ENCODE measurements at places on chromosomes 6 and 20.

GRCh38 chr6:22766979-22767378 lies 197.6 kb downstream of the HDGFL1 start:
- no peak for DNase-seq

- DNase-seq: no peak
Observed at GRCh38 chr6:81026041-81026553, 726.4 kb downstream of the TENT5A start.

DNA sequence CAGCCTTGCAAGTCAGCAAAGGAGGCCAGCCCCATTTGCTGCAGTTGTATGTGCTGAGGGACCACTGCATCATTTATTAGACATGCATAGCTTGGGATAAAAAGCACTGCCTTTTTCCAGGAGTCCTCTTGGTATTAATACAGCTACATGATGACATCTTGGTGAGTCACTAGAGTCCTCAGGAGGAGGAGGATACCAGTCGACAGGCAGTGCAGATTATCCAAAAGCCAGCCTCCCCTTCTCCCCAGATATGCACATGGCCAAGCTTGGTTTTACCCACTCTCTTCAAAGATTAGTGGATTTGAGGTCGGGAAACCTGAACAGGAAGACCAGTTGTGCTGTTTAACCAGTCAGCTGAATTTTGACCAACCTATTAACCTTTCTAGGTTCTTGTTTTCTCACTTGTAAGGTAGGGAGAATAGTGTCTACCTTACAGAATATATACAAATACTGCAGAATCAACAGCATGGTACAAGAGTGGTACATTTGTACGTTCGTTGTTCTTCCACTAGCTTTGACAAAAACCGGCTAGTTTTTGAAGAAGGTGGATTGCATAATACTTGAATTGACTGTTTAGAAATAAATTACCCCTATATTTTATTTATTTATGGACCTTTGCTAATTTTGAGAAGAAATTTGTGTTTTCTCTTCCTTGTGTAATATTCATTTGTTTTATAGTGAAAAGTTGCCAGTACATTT lies 31.9 kb downstream of the VAPB start:
- no peak for DNase-seq

DNA sequence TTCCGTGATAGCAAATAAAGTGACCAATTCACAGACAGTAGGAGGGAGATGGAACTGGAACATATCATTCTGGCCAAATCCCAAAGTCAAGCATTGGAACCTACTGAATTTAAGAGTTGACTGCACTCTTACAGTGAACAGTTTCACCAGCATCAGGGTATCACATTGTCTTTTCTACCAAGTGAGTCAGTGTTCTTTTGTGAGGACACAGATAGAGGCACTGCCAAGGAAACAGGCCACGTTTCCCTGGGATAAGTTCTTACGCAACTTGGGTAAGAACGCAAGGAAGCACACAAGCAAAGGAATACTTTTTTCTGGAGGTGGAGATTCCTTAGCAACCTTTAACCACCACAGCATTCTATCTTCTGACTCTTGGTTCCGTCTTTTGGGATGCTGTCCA lies 28.6 kb upstream of the ENPP5 start:
- DNase-seq: no peak

DNA sequence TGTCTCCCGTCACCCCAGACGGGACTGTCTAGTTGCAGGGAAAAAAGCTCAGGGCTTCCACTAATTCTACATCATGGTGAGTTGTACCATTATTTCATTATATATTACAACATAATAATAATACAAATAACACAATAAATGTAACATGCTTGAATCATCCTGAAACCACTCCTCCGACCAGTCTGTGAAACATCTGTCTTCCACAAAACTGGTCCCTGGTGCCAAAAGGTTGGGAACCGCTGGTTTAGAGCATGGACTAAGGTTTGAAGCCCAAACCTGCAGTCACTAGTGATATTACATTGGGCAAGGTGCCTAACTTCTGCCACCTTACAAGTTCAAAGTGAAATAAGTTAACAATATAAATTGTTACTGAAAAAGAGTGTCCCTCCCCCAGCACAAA lies 175.7 kb downstream of the PDE10A start:
- DNase-seq: no peak

DNA sequence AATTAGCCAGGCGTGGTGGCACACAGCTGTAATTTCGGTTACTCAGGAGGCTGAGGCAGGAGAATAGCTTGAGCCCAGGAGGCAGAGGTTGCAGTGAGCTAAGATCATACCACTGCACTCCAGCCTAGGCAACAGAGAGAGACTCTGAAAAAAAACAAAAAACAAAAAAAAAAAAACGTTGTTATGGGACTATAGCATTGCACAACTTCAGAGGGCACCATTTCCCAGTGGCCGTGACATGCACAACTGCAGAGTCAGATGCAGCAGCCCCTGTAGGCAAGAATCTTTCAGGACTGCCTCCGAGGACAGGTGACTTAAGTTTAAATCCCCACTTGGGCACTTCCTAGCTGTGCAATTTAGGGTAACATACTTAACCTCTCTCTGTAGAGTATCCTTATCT lies 64.0 kb downstream of the ZNF217 start:
- no peak for DNase-seq

- no peak for DNase-seq
Observed at GRCh38 chr6:25548451-25548850, 103.6 kb upstream of the SCGN start.

GRCh38 chr20:57748601-57749130 lies 38.9 kb upstream of the PMEPA1 start:
- peak; percentile 76 for DNase-seq

GRCh38 chr6:167410462-167410861 lies 85.6 kb downstream of the TTLL2 start:
- DNase-seq: no peak

GRCh38 chr6:90467546-90467945 lies 119.3 kb downstream of the MAP3K7 start:
- no peak for DNase-seq

- DNase-seq: no peak
Observed at GRCh38 chr6:160457823-160458222, 109.6 kb downstream of the SLC22A3 start.

DNA sequence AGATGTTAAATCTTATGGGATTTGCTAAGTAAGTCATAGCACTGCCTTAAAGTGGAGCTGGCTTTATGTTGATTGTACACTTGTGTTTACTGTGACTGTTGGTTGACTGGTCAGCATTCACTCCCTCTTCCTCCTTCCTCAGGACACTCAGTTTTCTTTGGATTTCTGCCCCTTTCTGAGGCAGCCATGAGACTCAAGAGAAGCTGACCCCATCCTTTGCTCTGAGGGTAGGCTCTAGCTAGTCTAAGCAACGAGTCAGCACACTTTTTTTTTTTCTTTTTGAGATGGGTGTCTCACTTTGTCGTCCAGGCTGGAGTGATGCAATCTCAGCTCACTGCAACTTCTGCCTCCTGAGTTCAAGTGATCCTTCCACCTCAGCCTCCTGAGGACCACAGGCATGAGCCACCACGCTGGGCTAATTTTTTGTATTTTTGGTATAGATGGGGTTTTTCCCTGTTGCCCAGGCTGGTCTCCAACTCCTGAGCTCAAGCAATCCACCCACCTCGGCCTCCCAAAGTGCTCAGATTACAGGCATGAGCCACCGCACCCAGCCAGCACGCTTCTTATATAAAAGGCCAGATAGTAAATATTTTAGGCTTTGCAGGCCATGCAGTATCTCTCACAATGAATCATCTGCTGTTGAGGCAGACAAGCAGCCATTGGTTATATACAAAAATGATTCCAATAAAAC lies 191.4 kb downstream of the NFATC2 start:
- DNase-seq: no peak

- no peak for DNase-seq
Observed at GRCh38 chr6:107348224-107348623, 111.1 kb downstream of the PDSS2 start.

- DNase-seq: no peak
Observed at GRCh38 chr6:46757214-46757596, 10.5 kb downstream of the ANKRD66 start.

DNA sequence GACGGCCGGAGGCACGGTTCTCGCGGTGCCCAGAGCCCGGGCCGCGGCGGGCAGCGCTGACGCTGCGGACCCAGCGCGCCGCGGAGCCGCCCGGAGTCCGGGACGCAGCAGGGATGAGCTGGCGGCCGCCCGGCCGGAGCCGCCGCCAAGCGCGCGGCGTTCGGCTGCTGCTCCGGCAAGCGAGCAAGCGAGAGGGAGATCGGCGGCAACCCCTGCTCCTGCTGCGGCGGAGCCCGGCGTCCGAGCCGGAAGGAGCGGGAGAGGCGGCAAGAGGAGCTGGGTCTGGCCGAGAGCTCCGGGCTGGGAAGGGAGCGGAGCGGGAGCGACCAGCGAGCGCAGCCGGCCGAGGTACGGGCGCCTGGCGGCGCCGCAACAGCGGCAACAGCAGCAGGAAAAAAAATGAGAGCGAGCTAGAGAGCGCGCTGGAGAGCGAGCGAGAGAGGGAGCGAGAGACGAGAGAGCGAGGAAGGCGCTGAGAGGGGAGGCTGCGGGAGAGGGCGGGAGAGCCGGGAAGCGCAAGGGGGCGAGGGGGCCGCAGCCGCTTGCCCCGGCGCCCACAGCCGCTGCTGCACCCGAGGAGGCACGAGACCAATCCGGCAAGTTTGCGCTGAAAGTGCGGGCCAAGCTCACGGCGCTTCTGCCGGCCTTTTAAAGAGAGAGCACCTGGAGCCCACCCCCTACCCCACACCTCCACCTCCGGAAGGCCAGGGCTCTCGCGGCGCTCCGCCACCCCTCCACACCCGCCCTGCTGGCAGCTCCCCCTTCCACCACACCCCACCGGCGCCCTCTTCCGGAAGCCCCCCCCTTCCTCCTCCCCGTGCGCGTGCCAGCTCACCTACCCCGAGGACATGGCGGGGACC lies 496 bp downstream of the GRM4 start:
- no peak for DNase-seq

DNA sequence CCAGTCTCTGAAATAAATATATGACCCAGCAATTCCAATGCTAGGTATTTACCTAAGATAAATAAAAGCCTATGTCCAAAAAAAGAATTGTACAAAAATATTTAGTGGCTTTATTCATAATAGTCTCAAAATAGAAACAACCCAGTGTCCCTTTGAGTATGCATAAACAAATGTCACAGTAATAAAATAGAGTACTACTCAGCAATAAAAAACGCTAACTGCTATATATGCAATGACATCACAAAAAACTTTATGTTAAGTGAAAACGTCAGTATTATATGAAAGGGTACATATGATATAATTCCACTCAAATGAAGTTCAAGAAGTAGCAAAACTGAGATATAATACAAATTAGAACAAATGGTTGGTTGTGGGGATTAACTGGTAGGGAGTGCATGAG lies 286.5 kb upstream of the MAN1A1 start:
- no peak for DNase-seq

- no peak for DNase-seq
Observed at GRCh38 chr6:51953246-51953645, 134.2 kb downstream of the PKHD1 start.

- no peak for DNase-seq
Observed at GRCh38 chr20:17936761-17937732, 31.5 kb downstream of the SNX5 start.

DNA sequence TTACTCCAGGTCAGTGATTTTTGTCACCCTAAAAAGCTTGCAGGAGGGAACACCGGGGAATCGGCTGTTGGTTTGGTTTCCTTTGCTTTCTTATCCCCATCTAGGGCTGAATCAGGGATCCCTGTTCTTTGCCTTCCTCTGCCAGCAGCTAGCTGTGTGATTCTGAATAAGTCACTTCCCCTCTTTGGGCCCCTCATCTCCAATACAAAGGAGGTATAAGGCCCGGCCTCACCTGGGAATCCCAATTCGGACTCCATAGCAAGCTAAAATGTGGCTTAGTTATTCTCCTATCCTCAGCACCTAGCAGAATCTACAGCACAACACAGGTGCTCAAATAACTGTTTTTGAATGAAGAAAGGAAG lies 18.5 kb upstream of the ARMC12 start:
- DNase-seq: no peak

DNA sequence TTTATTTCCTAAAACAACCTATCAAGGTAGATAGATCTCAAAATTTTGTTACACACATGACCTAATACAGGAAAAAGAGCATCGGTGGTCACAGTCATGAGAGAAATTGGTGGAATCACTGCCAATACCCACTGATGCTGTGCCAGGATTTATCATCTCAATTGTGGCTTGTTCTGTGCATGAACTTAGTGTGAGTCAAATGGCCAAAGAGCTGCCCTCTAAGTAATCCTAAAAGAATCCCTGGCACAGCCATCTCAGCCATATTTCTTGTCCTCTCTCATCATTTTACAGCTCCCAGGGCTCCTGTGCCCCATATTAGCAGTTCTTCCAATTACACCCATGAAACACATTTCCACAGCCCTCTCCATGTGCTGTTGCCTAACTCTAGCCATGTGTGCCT lies 6.1 kb downstream of the GSTA5 start:
- no peak for DNase-seq

- no peak for DNase-seq
Observed at GRCh38 chr6:16473908-16474771, 235.8 kb downstream of the GMPR start.

DNA sequence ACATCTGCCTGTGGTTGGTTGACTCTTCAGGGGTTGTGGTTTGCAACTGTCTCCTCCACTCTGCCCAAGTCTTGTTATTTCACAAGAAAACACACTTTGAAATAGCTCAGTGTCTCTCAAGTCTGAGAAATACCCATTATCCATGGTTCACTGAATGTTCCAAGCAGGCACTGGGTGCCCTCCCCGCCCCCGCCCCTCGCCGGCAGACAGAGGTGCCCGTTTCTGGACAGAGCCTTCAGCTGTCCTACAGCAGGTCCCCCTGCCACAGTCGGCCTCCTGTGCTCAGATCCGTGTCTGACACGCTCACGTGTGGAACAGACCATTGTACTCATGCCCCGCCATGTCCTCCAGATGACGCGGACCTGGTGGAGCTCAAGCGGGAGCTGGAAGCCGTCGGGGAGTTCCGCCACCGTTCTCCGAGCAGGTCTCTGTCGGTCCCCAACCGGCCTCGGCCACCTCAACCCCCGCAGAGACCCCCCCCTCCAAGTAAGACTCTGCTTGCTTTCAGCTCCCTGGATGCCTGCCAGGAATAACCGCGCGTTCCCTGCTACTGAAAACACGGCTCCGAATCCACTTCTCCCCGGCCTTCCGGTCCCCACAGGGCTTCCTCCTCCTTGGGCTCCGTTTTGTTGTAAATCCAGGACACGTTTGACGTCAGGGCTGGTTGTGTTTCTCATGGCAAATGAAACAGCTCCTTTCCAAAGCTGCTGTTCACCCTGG lies 81.4 kb downstream of the SERAC1 start:
- DNase-seq: peak; percentile 59

DNA sequence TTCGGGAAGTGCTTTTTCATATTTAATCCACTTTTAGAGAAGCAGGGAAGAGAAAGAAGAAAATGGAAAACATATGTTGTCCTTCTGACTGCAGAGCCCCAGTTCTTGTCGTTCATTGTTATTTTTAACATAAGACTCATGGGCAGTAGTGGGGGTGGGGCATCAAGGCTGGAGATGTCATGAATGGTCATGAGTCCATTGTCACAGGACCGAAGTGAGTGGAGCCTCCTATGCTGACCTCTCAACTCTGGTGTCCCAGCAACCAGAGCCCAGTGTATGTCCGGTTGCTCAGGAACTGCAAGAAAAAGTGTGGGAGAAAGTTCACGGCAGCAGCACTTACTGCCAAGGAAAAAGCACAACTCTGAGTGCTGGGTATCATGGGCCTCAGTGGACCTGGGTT lies 108.6 kb downstream of the BANF2 start:
- DNase-seq: no peak

All from GM13976 (cell line).